Foreskin melanocyte (primary cell): ENCODE measurements at places on chromosomes 13 and 19.

DNA sequence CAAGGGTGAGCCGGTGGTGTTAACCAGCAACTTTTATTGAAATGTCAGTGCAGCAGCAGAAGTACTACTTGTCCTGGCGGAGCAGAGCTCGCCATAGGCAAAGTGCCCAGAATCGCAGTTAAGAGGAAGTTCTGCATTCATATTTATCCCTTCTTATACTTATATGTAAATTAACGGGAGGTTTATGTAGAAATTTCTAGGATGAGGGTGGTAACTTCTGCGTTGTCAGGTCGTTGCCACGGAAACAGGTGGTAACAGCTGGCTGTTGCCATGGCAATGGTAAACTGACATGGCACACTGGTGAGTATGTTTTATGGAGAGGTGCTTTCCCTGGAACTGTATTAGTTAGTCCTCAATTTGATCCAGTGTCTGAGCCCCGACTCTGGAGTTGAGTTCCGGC, 2494.9 kb upstream of the PCDH20 start:
- no peak for DNase-seq

DNA sequence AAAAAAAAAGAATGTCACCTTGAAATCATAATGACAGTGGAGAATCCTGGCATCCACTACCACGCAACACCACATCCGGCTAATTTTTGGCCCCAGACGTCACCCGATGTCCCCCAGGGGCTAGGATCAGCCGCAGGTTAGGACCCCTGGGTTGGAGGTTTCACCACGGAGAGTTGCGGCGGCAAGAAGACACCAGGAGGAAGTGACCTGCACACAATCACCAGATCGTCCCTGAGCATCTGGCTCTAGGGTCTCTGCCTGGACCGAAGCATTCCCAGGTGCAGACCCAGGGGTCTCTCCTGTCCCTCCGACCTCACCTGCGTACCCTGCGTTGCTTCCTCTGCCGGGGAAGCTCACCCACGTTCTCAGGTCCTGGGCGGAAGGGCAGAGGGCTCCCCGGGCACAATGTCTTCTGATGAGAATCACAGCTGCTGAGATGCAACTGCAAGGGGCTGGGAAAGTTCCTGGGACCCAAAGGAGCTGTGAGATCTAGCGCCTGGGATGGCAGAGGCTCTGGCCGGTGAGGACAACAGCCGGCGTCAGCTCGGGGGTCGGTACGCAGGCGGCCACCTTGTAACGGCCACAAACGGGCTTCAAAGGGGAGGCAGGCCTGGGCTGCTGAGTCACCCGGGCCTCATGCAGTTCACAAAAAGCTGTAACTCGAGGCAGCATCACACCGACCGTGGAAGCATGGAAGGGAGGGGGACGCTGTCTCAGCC, 111.2 kb downstream of the GADD45B start:
- no peak for DNase-seq

- DNase-seq: peak; percentile 62
These were observed 60.1 kb upstream of the MYCBP2 start for GRCh38 chr13:77386880-77387606.

DNA sequence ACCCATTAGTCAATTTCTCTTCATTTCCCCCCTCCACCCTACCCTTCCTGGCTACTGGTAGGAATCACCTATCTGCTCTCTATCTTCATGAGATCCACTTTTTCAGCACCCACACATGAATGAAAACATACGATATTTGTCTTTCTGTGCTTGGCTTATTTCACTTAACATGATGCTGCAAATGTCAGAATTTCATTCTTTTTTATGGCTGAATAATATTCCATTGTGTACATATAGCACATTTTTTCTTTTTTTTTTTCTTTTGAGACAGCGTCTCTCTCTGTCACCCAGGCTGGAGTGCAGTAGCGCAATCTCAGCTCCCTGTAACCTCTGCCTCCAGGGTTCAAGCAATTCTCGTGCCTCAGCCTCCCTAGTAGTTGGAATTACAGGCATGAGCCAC, 9.9 kb upstream of the CALM3 start:
- DNase-seq: no peak

DNA sequence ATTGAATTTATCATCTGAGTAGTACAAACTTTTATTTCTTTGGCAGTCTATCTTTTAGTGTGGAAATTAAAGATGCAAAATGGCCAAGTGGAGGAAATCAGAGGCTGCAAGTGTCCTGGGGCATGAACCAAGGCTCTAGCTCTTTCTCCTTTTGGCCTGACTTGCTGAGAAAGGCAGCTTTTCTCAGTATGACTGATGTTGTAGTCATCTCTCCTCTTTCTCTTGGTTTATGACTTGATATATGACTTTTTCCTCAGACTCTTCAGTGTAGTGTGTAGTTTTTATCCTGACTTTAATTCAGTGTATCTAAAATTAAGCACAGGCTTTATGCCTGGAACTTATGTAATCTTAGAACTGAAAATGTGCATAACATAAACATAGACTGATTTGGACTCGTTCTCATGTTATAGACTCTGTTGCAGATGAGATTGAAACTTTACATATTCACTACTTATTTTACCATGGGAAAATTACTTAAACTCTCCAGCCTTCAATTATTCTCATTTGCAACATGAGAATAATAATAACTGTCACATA, 65.7 kb downstream of the SLITRK5 start:
- no peak for DNase-seq

DNA sequence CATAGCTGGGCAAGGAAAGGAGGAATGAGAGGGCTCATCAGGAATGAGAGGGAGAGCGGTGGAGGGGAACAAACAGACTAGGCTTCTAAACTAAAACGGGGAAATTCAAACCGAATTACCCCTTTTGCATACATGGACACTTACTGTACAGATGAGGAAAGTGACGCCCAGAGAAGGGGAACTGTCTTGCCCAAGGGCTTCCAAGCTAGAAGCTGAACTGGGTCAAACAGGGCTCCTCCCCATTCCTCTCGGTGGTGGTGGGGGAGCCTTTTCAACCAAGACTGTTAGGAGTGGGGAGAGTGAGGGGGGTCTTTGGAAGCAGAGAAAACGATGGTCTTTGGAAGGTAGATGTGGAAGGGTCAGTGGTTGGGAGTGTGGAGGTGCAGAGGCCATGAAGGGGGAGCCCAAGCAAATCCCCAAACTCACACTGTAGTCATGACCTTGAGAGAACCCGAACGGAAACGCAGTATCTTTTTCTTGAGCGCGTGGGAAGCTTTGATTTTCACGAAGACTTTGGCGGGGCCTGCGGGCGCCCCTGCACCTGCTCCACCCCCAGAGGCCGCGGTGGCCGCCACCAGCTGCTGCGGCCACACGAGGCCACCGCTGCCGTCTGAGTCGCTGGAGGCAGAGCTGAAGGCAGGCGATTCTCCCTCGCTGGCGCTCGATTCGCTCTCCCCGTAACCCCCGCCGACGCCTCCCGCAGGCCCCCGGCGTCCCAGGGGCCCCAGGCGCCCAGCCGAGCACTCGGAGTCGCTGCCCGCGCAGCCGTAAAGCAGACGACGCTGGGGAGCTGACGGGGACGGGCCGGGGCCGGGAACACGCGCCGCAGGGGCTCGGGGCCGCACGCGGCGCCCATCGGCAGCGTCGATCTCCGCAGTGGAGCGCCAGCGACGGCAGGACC, 12.3 kb upstream of the GNG8 start:
- no peak for DNase-seq
